Kidney epithelial cell (primary cell): ENCODE measurements at places on chromosomes 11 and 22. TPM values are rescaled to one million over a fixed set of nuclear protein-coding genes. Genes with fewer than 3 reads are reported as not detected.

DNA sequence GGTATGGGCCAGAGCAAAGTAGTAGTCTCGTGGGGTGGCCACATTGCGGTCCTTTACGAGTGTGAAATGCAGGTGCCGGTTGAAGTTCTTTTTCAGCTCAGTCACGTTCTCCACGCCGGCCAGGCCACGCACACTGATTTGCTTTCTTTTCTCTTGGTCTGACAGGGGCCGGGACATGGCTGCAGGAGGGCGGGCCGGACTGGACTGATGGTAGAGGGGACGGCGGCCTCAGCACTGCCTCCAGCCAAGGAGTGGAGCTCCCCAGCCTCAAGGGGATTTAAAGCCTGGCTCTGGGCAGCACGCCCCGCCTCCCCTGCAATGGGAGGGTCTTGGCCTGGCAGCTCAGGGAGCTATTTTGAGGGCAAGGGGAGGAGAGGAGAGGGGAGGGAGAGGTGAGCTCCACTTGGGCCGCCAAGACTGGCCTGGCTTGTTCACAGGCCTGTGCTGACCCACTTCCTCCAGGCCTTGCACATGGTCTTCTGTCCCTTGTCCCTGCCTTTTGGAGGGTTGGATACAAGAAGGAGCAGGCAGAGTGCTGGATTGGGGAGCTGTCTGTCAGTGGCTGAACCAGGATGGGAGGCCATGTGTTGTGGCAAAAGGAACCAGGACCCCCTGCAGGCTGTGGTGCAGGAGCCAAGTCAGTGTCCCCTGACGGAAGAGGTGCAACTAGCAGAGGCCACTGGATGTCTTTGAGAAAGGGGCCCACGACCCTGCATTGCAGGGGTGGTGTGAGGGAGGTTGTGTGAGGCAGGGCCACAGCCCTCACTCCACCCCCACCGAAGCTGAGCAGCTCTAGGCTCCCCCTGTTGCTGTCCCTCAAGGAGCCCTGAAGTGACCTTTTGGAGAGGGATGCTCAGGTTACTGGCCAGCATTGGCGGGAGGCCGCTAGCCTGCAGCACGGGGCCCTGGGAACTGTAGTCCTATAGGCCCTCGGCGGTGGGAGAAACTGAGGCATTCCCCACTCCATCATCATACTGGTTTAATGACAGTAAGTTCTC lies at the start of gene PYGM:
PYGM (minus strand) TSS at position 253 of the 998 bp plus-strand sequence; CDS start at position 177, 76 bp downstream.
- DNase-seq, result no peak

DNA sequence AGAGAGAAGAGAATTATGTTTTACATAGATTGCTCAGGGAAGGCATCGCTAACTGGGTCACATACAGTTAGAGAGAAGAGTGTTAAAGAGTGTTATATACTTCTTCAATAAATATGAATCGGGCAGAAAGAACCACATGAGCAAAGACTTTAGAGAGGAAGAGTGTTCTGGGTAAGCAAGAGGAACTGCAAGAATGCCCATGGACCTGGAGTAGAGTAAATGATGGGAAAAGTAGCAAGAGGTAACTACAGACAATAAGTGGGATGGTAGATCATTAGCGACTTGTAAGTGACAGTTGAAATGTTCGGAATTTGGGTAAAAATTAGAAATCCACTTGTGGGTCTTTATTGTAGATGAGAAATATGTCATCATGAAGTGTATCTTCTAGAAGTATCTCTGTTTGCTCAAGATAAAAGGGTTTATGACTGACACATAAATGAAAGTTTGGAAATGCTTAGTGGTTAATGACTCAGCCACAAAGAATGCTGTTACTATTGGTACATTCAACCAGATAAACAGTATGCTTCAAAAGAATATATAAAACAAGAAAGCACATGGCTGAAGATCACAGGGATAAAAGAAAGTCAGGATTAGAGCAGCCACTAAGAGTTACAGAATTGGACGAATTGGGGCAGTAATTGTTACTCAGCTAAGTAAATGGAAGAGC lies 229.3 kb downstream of the CASP12 start:
- DNase-seq, result peak; percentile 66

The VPREB1 gene
- total RNA-seq, result not detected in 2 replicates

DNA sequence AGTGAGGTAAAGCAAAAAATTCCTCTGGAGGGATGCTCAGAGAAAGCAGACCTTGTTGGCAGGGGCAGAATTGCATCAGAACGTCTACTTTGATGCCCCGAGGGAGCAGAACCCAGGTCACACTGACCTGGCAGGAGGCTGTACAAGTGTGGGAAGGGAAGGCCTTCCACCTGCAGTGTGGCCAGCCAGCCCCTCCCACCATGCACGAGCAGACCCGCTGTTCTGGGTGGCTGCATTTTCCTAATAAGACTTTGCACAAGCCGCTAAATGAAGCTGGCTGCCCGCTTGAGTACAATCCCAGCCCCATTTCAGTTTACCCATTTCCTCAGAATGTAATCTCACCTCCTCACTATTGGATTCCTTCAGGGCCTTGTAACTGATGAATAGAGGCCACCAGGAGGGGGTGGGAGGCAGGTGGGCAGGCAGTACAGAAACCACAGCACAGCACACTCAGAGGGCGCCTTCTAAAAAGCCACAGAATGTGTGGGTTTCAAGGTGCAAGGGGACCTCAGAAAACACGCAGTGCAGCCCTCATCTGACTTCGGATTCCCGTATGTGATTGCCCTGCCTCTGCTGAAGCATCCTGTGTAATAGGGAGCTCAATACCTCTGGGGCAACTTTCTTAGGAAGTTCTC lies 316.6 kb downstream of the OPCML start:
- no peak for DNase-seq

The ATG2A gene
- total RNA-seq, result 24.8 and 28.6 TPM in 2 replicates

The LRP4 gene
- total RNA-seq, result 6.1 and 9.9 TPM in 2 replicates
